Neural progenitor cell (in vitro differentiated cells): ENCODE measurements at places on chromosomes 5 and 9.

DNA sequence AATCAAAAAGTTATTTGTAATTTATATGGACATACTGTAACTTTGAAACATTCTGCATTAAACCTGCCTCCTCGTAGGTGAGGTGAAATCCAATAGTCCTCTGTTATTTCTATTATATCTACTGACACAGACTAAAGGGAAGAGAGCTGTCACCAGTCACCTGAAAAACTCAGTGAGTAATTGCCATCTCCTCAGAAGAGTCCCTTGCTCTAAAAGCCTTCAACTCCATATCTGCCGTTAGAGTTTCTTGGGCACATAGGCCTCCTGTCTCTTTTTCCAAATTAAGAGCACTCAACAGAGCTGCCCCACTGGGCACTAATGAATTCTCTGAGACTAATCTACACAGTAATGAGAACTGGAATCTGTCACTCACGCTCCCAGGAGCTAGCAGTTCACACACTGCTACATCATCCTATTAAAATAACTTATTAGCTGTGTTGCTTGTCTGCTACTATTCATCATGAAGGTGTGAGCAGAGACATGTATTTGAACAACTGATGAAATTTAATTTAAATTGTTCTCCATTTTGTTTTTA is 67.3 kb upstream of the VCAN start:
- peaks cover 24% of the 10 kb centered on the region for H3K4me1 ChIP-seq
- peak overlapping the region; percentile 8 for H3K27ac ChIP-seq
- H3K36me3 ChIP-seq = no peaks in the 10 kb centered on the region
- DNase-seq = peak; percentile 60

- H3K27me3 ChIP-seq = no peaks in the 10 kb centered on the region
- DNase-seq = no peak
- no peak overlapping the region for H3K27ac ChIP-seq
- H3K4me3 ChIP-seq = no peak overlapping the region
- no peaks in the 10 kb centered on the region for H3K36me3 ChIP-seq
- peaks cover 12% of the 10 kb centered on the region for H3K4me1 ChIP-seq
Measured at GRCh38 chr5:74367934-74368333, 272.6 kb downstream of the ENC1 start.

- H3K4me1 ChIP-seq = peaks cover 18% of the 10 kb centered on the region
- no peak for DNase-seq
- no peak overlapping the region for H3K27ac ChIP-seq
- H3K36me3 ChIP-seq = no peaks in the 10 kb centered on the region
- H3K27me3 ChIP-seq = no peaks in the 10 kb centered on the region
Measured at GRCh38 chr5:93681432-93681831, 60.0 kb downstream of the POU5F2 start.

- H3K4me3 ChIP-seq = no peak overlapping the region
- DNase-seq = no peak
- no peaks in the 10 kb centered on the region for H3K4me1 ChIP-seq
- no peak overlapping the region for H3K27ac ChIP-seq
- no peaks in the 10 kb centered on the region for H3K27me3 ChIP-seq
Measured at GRCh38 chr5:91224969-91225368, 158.1 kb downstream of the ARRDC3 start.

- no peak overlapping the region for H3K4me3 ChIP-seq
- H3K36me3 ChIP-seq = no peaks in the 10 kb centered on the region
- H3K4me1 ChIP-seq = peaks cover 24% of the 10 kb centered on the region
- H3K27ac ChIP-seq = no peak overlapping the region
Measured at GRCh38 chr9:9437641-9438040, 1175.2 kb downstream of the PTPRD start.

DNA sequence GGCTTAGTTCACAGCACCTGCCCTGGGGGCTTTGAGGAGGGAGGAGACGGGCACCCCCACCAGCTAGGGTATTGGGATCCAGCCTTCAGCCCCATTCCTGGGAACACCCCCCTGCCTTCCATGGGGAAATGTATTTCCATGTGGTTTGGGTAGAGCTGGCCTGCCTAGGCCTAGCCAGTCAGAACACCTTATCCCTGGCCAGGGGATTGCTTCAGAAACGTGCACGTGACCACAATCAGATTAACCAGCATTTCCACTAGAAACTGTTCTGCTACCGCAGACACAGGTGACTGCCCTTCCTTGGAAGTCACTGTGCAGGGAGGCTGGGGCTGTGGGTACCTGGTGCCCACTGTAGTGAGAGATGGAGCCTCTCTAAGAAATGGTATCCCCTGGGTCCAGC is 14.0 kb downstream of the BBLN start:
- no peaks in the 10 kb centered on the region for H3K36me3 ChIP-seq
- no peaks in the 10 kb centered on the region for H3K27me3 ChIP-seq
- H3K27ac ChIP-seq = no peak overlapping the region
